ENCODE measurements at places on chromosomes 1 and 21.

GRCh38 chr1:116538544-116538943, 32.3 kb downstream of the CD58 start:
- peak; percentile 33 for DNase-seq

DNA sequence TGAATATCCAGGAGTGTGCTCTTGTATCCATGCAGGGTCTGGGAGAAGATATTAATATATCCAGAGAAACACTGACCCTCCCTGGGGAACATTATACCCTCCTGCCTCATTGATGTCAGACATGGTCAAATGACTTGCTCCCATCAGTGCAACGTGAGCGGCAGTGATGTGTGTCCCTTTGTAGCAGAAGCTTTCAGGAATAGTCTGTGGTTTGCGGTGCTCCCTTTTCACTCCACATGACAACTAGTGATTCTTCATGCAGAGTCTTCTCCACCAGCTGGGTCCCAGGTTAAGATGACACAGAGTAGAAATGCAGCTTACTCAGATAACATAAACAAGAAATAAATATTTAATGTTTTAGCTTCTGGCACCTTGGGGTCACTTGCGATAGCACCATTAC, 31.9 kb upstream of the LYPD8 start:
- DNase-seq = no peak

DNA sequence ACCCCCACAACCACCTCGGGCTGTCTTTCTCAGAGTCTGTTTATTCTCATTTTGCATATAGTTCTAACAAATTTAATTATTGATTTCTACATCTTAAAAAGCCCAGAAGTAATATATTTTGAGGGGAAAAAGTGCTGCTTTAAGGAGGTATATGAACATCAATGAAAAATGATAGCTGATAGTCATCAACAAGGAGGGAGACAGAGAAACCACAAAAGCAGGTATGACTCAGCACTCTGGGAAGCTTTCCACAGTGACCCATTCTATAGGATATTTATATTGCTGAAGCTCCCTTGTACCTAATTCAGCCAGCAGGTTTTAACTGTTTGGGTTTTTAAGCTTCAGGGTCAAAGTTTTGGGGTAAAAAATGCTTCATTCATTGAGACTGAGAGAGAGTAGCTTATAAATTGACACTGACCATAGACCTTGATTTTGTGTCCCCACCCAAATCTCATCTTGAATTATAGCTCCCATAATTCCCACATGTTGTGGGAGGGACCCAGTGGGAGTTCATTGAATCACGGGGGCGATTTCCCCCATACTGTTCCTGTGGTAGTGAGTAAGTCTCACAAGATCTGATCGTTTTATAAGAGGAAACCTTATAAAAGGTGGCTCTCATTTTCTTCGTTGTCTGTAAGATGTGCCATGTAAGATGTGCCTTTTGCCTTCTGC, 27.4 kb downstream of the VANGL1 start:
- DNase-seq = no peak

- DNase-seq = peak; percentile 95
Measured at GRCh38 chr1:112470966-112471365, 37.8 kb upstream of the WNT2B start.

DNA sequence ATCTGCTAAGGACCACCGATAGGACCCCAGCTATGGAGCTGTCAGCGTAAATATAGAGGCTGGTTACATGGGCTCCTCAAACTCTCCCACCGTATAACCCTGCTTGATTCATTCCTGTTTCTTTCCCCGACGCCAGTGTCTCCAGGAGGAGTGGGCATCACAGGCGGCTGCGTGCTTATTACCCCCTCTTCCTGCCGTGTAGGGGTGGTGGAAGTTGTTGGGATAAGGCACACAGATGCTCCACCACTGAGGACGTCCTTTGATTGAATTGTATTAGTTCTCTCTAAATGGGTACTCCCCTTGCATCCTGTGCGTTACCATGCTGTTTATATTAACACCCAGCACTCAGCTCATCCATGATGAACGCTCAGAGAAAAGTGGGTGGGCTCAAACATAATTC, 104.6 kb downstream of the ZBTB18 start:
- DNase-seq = no peak

GRCh38 chr1:199302554-199302953, 663.7 kb downstream of the PTPRC start:
- no peak for DNase-seq

DNA sequence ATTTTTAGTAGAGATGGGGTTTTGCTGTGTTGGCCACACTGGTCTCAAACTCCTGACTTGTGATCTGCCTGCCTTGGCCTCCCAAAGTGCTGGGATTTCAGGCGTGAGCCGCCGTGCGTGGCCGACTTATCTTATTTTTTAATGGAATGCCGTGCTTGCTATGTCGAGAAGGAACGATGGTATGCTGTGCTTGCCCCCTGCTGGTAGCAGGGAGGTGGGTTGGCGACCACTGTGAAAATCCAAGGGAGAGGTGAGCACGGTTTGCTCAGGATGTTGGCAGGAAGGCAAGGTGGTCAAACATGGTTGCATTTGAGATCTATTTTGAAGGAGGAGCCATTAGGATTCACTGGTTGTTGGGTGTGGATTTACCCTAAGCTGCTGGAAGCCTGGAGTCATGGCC, 45.8 kb upstream of the RCC2 start:
- no peak for DNase-seq

DNA sequence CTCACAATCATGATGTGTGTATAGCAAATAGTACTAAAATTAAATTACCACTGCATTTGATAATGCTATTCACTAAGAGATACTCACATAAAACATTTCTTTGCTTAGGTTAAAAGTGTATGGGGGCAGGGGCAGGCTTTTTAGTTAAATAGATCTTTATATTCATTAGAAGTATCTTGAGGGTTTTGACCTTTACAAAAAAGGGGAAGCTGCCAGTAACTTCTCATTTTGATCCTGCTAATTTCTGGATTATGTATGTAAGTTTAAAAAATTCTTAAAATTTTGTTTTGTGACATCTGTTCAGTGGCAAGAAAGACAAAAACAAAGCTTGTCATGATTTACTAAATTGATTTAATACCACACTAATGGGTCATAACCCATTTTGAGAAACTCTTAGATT, 45.8 kb upstream of the S1PR1 start:
- DNase-seq = peak; percentile 35

GRCh38 chr1:4778056-4778455, 123.6 kb downstream of the AJAP1 start:
- no peak for DNase-seq

GRCh38 chr1:51899022-51899421, 20.5 kb upstream of the NRDC start:
- DNase-seq = no peak

DNA sequence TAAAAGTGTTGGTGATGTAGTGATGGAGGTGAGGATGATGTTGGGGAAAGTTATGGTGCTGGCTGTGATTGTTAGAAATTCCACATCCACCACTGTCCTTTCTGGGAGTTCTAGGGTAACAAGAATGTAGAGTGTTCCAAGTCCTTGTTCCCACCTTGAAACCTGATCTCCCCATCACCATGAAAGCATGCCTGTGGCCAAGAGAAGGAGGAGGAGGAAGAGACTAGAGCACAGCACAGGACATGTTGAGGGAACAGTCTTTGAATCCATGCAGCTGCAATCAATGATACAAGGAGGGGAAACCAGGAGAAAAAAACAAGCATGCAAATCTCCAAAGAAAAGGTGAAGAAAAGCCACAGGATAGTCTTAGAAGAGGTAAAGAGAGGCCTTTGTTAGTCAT, 45.9 kb upstream of the ARTN start:
- DNase-seq = no peak

GRCh38 chr1:236164273-236164672, 21.9 kb downstream of the GPR137B start:
- no peak for DNase-seq

DNA sequence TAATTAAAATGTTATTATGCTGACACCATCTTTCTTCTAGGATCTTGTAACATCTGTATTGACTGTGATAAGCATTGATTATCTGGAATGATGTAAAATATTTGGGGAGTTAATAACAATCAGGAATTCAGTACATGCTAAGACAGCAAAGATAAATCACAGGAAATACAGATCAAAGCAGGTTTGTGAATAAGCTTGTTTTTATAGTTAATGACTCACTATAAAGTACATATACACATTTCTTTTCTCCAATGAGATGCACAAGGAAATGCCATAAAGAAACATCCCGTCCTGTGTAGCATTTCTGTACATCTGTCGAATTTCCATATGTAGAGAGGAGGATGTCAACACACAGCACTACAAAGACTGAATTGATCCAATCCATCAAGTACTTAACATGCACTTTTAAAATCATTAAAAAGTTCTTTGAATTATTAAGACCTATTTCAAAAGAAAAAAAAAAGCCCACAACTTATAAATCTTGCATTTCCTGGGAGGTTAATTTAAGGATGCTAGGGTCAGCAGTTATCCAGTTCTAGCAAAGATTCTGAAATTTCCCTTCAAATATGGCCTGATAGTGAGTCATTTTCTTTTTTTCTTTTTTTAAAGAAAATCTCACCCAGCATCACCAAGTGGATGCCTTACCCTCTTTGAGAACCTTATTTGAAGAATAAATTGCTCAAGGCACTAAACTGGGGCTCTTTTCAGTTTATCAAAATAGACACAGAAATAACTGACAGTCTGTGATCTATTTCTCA, 243.2 kb upstream of the NR5A2 start:
- DNase-seq = no peak

- no peak for DNase-seq
Measured at GRCh38 chr1:176149939-176150807, 56.9 kb downstream of the COP1 start.

GRCh38 chr1:11214698-11215380, 25.7 kb downstream of the ANGPTL7 start:
- no peak for DNase-seq

DNA sequence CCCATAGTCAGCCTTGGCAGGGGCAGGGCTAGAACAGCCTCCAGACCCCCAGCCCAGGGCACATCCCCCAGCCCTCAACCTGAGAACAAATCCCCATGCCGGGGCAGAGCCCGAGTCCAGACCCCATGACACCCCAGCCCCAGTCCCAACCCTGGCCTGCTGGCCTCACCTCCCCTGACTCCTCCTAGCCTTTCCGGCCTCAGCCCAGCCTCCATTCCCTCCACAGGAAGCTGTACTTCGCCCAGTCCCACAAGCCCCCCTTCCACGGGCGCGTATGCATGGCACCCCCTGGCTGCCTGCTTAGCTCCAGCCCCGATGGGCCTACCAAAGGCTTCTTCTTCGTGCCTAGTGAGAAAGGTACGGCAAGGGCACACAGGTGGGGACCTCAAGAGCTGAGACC, 50.4 kb downstream of the DISP3 start:
- DNase-seq = no peak

- DNase-seq = no peak
Measured at GRCh38 chr1:24932725-24933294, 2.7 kb upstream of the RUNX3 start.

- no peak for DNase-seq
Measured at GRCh38 chr1:199101139-199101538, 462.3 kb downstream of the PTPRC start.

- no peak for DNase-seq
Measured at GRCh38 chr1:225539069-225539468, 111.2 kb upstream of the LBR start.

- no peak for DNase-seq
Measured at GRCh38 chr1:114669562-114670082, at the start of gene DENND2C. Gene DENND2C (minus strand): TSS chr1:114670049. CDS start chr1:114625984, 44,065 bp downstream.

- no peak for DNase-seq
Measured at GRCh38 chr1:200198236-200198635, 170.7 kb downstream of the NR5A2 start.

GRCh38 chr1:43152866-43153265, 19.2 kb downstream of the EBNA1BP2 start:
- no peak for DNase-seq

GRCh38 chr1:185853739-185854138, 119.5 kb downstream of the HMCN1 start:
- DNase-seq = no peak

DNA sequence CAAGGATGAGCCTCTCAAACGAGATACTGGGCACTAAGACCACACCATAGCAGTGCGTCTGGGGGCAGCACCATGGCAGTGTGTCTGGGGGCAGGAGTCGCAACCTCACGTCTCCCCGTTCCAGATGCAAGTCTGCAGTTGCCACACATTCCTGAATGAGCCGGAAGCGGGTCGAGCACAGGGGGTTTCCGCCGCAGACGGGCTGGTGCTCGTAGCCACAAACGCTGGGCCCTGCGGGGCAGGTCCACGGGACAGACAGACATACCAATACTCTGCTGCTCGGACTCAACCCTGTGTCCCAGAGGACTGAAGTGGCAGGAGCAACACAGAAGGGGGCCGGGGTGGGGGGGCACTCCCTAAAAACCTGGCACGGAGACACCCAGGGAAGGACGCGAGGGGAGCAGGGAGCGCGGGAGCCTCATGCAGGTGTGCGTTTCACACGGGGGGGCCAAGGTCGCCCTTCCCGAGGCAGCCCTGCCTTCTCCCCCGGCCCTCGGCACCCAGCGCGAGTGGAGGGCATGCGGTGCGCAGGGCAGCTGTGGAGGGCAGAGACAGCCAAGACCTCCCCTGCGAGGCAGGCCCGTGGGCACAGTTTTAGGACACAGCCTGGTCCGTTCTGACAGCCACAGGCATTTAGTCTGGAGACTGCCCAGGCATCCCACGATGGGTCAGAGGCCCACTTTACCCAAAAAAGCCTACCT, 24.5 kb downstream of the PTTG1IP start:
- no peak for DNase-seq

- peak; percentile 33 for DNase-seq
Measured at GRCh38 chr1:205688171-205689080, 8.1 kb upstream of the SLC45A3 start.

- no peak for DNase-seq
Measured at GRCh38 chr21:23890652-23891051, 1716.6 kb downstream of the MRPL39 start.

GRCh38 chr1:53413175-53414001, 45.8 kb upstream of the DMRTB1 start:
- DNase-seq = peak; percentile 69

DNA sequence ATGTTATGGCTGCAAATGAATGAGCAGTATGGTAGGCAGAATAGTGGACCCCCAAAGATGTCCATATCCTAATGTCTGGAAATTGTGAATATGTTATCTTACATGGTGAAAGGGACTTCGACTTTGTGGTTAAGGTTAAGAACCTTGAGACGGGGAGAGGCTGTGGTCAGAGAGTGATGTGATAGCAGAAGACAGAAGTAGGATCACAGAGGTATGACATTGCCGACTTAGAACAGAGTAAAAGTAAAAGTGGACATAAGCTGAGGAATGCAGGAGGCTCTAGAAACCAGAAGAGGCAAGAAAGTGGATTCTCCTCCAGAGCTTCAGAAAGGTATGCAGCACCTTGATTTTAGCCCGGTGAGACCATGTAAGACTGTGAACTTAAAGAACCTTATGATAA, 74.6 kb downstream of the CTH start:
- DNase-seq = no peak

Measured in inflammatory macrophage treated with lipopolysaccharide for 4 hours (primary cell).